ENCODE measurements at places on chromosomes 5 and 9. TPM values are rescaled to one million over a fixed set of nuclear protein-coding genes. Genes with fewer than 3 reads are reported as not detected.

DNA sequence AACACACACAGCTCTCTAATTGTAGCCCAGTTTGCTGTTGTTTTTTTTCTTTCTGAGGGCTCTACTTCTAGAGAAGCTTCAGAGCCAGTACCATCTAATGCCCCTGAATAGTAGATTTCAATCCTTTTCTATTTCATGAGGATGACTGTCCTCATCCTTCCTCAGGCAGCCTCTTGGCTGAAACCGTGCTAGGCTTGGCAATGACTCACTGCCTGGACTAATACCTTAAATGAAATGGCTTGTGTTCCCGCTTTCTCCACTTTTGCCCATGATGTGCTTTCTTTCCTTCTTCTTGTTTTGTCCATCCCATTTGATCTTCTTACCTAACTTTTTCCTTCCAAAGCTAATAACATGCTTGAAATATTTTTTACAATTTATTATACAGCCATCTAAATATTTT is 80.1 kb downstream of the ITGA1 start:
- H3K27ac ChIP-seq = no peak overlapping the region
- no peak overlapping the region for H3K4me3 ChIP-seq
- DNase-seq = no peak
- no peaks in the 10 kb centered on the region for H3K27me3 ChIP-seq

DNA sequence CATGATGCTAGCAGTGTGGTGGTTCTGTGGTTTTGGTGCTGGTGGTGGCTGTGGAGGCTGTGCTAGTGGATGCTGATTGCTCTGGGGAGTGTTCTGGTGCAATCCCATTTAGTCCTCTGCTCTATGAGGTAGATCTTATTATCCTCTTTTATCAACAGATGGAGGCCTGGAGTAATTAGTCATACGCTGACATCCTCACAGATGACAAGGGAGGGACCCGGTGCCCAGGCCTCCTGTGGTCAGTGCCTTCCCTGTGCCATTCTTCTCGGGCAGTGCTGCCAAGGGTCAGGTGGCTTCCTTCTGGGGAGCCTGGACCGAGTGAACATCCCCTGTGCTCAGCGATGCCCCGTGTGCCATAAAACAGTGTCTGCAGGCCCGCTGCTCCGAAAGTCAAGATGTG is 74.5 kb downstream of the COL5A1 start:
- DNase-seq = no peak
- H3K4me3 ChIP-seq = no peak overlapping the region
- H3K4me1 ChIP-seq = no peaks in the 10 kb centered on the region

- peak overlapping the region; percentile 94 for H3K27ac ChIP-seq
- DNase-seq = peak; percentile 69
- H3K4me1 ChIP-seq = peaks cover 8% of the 10 kb centered on the region
- H3K4me3 ChIP-seq = peak overlapping the region; percentile 54
- no peaks in the 10 kb centered on the region for H3K36me3 ChIP-seq
These were observed 19.5 kb upstream of the ANXA1 start for GRCh38 chr9:73132034-73132776.

DNA sequence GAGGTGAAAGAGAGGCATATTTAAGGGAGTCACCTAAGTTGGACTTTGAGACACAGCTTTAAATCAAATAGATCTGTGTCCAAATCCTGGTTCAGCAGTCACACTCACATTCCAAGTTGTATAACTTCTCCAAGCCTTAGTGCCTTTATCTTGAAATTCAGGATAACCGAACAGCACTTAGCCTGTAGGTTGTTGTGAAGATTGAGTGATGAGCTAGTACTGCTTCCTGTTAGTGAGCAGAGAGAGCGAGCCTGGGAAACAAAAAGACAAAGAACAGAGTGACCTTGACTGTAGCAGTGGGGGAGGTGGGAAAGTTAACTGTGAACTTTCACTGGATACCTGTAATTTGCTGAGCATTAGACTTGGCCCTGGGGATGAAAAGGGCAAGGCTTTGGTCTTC is 22.4 kb downstream of the MAML1 start:
- H3K4me3 ChIP-seq = no peak overlapping the region
- no peaks in the 10 kb centered on the region for H3K27me3 ChIP-seq
- H3K36me3 ChIP-seq = peaks cover 4% of the 10 kb centered on the region
- no peak for DNase-seq

The PCDH1 gene
- 0.23 TPM for total RNA-seq

- no peak for DNase-seq
- H3K36me3 ChIP-seq = no peaks in the 10 kb centered on the region
- H3K27me3 ChIP-seq = no peaks in the 10 kb centered on the region
- H3K4me1 ChIP-seq = no peaks in the 10 kb centered on the region
These were observed 13.8 kb downstream of the GPSM1 start for GRCh38 chr9:136341042-136341655.

GRCh38 chr9:133747309-133747708 is 9.2 kb upstream of the SARDH start:
- no peak overlapping the region for H3K27ac ChIP-seq
- DNase-seq = no peak
- no peak overlapping the region for H3K4me3 ChIP-seq
- H3K4me1 ChIP-seq = peaks cover 3% of the 10 kb centered on the region
- no peaks in the 10 kb centered on the region for H3K27me3 ChIP-seq

DNA sequence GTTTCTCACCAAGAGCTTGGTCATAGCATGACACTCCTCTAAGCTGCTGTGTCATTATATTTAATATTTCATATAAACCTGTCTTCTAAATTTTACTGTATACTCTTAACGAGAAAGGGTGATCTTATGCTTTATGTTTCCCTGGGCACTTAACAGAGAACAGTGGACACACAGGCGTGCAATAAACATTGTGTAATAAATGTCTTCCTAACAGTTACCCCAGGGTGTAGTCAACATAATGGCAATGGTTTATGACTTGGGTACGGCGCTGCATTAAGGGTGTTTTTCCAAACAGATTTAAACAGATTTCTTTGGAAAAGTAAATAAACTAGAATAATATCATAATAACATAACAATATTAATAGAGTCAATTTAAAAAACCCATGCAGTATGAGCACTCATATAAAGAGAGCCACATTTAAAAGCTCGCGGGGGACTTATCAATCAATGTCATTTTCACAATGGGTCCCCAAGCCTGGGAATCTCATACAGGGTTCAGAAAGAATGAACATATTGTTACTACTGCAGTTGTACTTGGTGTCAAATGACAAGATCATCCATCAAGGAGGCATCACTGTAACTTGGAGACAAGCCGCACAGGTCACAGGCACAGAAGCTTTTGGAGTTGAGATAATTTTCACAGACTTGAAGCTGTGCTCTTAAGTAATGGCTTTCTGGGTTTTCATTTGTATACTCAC is 376.4 kb downstream of the CTNND2 start:
- no peaks in the 10 kb centered on the region for H3K36me3 ChIP-seq
- H3K27ac ChIP-seq = no peak overlapping the region
- H3K4me1 ChIP-seq = no peaks in the 10 kb centered on the region
- no peak for DNase-seq
- no peaks in the 10 kb centered on the region for H3K27me3 ChIP-seq

DNA sequence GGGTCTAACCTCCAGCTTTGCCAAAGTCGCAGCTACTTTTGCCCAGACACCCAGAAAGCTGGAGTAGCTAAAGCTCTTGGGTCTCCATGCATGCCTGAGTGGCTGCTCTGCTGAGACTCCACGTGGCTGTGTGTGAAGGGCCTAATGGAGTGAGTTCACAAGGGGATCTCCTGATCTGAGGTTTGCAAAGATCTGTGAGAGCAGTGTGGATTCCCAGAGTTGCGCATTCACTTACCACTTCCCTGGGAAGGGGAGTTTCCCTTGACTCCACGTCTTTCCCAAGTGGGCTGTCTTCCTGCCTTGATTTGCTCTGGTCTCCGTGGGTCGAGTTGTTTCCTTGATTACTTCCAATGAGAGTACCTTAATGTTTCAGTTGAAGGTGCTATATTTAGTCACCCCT is 17.6 kb upstream of the CDKN2B start:
- DNase-seq = no peak
- H3K4me1 ChIP-seq = no peaks in the 10 kb centered on the region
- no peak overlapping the region for H3K4me3 ChIP-seq
- H3K27me3 ChIP-seq = peaks cover 24% of the 10 kb centered on the region

DNA sequence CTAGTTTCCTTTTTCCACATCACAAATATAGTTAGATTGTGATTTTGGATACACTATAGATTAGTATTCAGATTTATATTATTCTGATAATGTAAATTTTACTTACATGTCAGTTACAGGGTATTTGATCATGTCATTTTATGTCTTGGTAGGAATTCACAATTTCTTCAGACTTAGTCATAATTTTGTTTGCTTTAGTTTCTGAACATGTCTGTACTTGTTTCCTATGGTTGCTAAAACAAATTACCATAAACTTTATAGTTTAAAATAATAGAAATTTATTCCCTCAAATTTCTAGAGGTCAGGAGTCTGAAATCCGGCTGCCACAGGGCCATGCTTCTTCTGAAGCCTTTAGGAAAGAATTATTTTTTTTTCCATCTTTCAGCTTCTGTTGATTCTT is 1817.2 kb upstream of the CDH9 start:
- H3K27me3 ChIP-seq = no peaks in the 10 kb centered on the region
- H3K36me3 ChIP-seq = no peaks in the 10 kb centered on the region
- no peak overlapping the region for H3K4me3 ChIP-seq

- no peak for DNase-seq
- no peaks in the 10 kb centered on the region for H3K4me1 ChIP-seq
- peaks cover 2% of the 10 kb centered on the region for H3K27me3 ChIP-seq
- H3K36me3 ChIP-seq = no peaks in the 10 kb centered on the region
- no peak overlapping the region for H3K27ac ChIP-seq
These were observed 7.3 kb downstream of the CRHBP start for GRCh38 chr5:76960004-76960625.

The NXNL2 gene
- total RNA-seq = not detected

- H3K4me3 ChIP-seq = no peak overlapping the region
- no peak for DNase-seq
- H3K36me3 ChIP-seq = no peaks in the 10 kb centered on the region
- H3K27ac ChIP-seq = no peak overlapping the region
- no peaks in the 10 kb centered on the region for H3K4me1 ChIP-seq
These were observed 218.7 kb upstream of the S1PR3 start for GRCh38 chr9:88772575-88772974.

DNA sequence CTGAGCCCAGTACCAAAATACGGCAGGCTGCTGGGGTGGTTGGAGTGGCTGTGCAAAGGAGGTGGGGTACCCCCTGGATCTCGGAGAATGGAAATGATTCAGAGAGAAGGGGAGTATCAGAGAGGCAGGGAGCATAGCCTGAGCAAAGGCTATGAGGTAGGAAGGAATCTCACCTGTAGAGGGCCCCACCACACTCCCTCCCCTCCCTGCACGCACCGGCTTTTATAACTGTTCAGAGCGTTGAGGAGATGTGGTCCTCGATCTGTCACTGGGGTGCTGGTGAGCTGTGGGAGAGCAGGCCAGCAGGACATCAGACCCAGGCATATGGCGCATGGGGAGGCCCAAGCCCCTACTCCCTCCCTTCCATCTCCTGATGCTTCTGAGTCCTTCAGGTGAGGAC is 13.2 kb downstream of the PHF19 start:
- peaks cover 18% of the 10 kb centered on the region for H3K36me3 ChIP-seq
- H3K27me3 ChIP-seq = no peaks in the 10 kb centered on the region
- no peak for DNase-seq
- no peak overlapping the region for H3K4me3 ChIP-seq
- H3K27ac ChIP-seq = no peak overlapping the region

GRCh38 chr9:83449983-83450382 is 88.2 kb downstream of the FRMD3 start:
- no peaks in the 10 kb centered on the region for H3K36me3 ChIP-seq
- H3K4me3 ChIP-seq = no peak overlapping the region
- no peak for DNase-seq

The STPG3 gene
- total RNA-seq = not detected

The FCN1 gene
- 0.25 TPM for total RNA-seq

The MARVELD2 gene
- total RNA-seq = 1.1 TPM

DNA sequence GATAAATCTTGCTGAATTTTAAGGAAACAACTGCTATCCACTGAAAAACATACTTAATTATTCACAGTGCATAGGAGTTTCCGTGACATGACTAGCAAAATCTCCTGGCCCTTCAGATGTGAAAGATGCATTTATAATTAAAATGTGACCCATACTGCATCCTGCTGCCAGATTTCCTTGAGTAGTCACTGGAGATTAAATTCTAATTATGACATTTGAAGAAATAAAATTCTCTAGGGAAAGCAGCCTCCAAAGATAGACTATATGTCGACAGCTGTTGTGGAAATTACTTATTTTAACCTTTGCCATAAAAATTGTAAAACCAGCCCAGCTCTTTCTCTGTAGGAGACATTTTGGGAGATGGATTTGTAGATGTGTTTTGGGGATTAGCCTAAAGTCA is 193.6 kb upstream of the SMC2 start:
- no peak overlapping the region for H3K4me3 ChIP-seq
- no peaks in the 10 kb centered on the region for H3K4me1 ChIP-seq
- no peaks in the 10 kb centered on the region for H3K36me3 ChIP-seq
- H3K27me3 ChIP-seq = no peaks in the 10 kb centered on the region
- no peak overlapping the region for H3K27ac ChIP-seq
- no peak for DNase-seq

The RECK gene
- total RNA-seq = 11.4 TPM

DNA sequence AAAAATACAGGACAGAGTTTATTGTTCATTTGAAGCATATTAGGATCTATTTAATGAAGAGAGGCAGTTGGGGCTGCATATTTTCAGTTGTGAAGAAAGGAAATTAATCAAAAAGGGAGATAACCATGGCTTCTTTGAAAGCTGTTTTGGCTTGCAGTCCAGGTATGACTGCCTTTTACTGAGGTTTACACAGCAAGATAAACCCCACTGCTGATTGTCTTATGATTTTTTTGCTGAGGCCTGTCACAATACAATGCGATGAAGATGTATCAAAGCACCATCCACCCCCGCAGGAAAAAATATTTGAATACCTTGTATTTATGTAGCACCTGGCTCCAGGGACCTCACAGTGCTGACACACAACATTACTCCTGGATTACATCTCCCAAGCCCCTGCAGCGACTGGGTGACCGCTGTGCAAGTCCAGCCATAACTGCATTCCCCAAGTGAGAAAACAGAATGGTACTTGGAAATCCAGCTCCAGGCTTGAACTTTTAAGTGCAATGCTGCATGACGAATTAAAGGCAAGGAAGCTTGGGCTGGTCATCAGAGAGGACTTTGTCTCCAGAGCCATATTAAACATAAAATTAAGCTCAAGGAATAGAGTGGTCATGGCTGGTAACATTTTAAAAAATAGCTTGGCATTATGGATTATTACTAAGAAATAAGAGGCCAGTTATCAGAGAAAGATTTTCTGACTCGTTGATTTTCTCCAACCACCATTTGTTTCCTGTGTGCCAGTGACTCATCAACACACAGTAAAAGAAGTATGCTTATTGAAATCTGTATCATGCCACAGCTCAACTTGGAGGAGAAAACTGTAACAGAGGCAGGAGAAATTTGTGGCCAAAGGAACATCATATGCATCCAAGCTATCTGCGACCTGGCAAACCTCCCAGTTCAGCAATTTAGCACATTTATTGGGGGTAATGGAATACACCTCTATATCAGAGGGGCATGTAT is 374.2 kb downstream of the MAN2A1 start:
- no peak overlapping the region for H3K27ac ChIP-seq
- H3K27me3 ChIP-seq = no peaks in the 10 kb centered on the region
- H3K36me3 ChIP-seq = no peaks in the 10 kb centered on the region
- no peak for DNase-seq
- no peak overlapping the region for H3K4me3 ChIP-seq

The SHC3 gene
- total RNA-seq = 0.16 TPM

Measured in T-cell (primary cell).